ENCODE measurements at places on chromosomes 11 and 22.

DNA sequence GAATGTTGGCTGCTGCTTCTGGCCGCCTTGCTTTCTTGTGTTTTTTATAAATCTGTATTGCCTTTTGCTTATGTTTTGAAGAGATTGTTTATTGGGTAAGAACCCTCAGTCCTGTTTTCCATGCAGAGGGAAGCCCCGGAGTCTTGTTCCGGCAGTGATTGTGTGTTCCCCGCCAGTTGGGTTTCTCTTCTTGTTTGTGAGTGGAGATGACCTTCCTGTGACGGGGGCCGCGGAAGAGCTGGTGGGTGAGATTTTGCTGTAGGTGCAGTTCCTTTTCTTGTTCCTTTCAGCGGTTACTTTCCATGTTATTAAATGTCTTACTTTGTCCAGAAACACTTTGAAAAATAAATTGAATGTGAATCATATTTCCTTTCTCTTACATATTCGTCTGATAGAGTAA, 8.3 kb downstream of the TBC1D22A start:
- DNase-seq: peak; percentile 15

DNA sequence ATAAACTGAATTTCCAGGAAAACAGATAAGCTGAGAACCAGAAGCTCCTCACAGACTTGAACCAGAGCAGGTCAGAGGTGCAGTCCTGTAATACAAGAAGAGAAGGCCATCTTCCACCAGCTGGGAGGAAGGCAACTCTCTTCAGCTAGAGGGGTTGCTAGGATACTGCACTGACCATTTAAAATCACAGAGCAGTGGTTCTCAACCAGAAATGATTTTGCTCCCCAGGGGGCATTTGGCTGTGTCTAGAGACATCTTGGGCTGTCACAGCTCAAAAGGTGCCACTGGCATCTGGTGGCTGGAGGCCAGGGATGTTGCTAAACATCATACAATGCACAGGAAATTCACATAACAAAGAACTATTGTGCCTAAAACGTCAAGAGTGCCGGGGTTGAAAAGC, 17.2 kb downstream of the OPCML start:
- no peak for DNase-seq

DNA sequence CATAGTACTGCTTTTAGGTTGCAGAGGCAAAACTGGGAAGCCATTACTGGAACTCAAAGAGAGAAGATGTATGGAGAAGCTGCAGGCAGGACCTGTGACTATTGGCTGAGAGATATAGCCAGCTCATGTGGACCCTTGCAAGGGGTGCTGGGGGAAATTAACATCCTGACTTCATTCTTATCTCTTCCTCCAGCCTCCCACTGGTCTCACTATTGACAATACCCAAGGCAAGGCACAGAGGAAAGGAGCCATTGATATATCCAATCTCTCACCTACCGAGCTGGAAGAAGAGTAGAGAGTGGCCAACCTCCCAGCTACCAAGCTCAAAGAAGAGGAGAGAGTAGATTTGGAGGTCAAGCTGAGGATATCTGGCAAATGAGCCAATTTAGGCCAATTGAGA, 36.8 kb upstream of the ZBED5 start:
- DNase-seq: no peak

- no peak for DNase-seq
These were observed 89.6 kb upstream of the CRYBB3 start for GRCh38 chr22:25109878-25110595.

GRCh38 chr11:97290464-97291041, 900.7 kb downstream of the JRKL start:
- no peak for DNase-seq

GRCh38 chr11:13207270-13207664, 70.3 kb upstream of the BMAL1 start:
- DNase-seq: no peak

DNA sequence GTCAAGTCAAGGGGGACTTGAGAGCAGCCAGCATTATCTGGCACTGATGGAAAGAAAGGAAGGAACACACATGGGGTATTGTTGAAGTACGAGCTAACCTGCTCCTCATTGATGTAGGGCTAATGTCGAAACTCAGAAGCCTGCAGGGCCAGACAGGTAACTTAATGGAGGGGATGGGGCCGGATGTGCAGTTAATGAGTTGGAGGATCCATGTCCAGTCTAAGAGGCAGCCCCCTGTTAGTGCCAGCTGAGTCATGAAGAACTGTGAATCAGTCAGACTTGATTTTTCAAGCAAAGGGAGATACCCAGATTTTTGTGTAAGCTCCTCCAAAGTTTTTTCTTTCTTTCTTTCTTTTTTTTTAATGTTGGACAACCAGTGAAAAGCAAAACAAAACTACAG, 65.6 kb downstream of the CECR2 start:
- no peak for DNase-seq

DNA sequence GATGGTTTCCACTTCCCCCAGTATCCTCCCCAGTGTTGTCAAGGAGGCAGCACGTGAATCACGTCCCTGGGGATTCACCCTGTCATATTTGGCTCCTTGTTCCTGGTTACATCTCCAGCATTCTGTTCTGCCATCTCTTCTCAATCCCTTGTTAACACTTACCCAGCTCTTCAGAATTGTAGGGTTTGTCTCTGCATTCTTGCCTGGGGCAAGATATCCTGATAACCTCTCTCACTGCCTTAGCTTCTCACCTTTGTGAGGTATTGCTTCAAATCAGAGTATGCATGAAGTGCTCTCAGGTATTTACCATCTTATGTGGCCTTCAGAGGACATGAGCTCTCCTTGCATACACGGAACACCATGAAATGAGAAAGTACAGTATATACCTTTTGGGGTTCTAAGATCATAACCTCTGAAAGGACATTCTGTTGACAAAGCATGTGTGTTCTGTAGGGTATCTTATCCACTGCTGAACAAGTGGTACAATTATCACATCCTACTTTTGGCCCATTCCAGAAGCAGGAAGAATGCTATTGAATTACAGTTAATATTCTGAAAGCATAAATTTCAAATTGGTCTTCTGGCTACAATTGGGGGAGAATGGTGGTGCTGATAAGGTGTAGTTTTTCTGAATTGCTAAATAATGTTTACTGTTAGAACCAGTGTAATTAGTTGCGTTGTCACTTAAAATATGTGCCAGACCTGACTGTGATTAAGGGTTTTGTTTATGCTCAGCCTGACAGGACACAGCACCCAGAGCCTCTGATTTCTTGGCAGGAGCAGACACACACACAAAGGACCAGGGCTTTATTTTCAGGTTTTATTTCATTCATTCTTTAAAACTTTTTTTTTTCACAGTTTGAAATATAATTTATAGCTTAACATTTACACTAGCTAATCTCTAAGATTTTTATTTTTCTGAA, 32.7 kb downstream of the VSTM5 start:
- no peak for DNase-seq

DNA sequence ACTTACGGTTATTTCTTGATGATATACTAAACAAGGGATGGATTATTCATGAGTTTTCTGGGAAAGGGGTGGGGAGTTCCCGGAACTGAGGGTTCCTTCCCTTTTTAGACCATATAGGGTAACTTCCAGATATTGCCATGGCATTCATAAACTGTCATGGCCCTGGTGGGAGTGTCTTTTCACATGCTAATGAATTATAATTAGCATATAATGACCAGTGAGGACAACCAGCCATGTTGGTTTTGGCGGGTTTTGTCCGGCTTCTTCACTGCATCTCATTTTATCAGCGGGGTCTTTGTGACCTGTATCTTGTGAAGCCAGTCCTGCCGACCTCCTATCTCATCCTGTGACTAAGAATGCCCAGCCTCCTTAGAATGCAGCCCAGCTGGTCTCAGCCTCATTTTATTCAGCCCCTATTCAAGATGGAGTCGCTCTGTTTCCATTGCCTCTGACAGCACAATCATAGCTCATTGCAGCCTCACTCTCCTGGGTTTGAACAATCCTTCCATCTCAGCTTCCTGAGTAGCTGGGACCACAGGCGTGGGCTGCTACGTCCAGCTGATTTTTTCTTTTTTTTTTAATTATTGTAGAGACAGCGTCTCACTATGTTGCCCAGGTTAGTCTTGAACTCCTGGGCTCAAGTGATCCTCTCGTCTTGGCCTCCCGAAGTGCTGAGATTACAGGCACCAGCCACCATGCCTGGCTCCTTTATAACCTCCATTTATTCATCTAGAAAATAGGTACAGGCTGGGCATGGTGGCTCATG, 52.6 kb upstream of the EMID1 start:
- no peak for DNase-seq

GRCh38 chr11:99519095-99519494, 498.3 kb downstream of the CNTN5 start:
- DNase-seq: no peak

- no peak for DNase-seq
These were observed 536.9 kb downstream of the TBC1D22A start for GRCh38 chr22:47299211-47299862.

- DNase-seq: no peak
These were observed 24.0 kb upstream of the ATXN10 start for GRCh38 chr22:45647532-45648225.

DNA sequence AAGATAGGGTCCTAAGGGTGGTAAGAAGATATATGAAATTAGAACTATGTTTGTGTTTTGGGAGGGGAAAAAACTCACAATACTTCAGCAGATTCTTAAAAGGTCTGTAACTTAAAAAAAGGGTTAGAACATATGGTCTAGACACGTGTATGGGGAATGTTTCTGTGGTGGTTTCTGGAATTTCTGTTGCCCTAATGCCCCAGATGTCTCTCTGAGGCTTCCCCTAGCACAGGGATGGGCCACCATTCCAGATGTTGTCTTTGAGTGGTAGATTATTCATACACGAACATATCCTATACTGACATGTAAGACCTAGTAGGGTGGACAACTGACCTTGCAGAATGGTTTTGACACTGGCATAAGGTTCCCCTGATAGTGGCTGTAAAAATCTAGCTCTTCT, 26.2 kb downstream of the EHF start:
- DNase-seq: no peak

DNA sequence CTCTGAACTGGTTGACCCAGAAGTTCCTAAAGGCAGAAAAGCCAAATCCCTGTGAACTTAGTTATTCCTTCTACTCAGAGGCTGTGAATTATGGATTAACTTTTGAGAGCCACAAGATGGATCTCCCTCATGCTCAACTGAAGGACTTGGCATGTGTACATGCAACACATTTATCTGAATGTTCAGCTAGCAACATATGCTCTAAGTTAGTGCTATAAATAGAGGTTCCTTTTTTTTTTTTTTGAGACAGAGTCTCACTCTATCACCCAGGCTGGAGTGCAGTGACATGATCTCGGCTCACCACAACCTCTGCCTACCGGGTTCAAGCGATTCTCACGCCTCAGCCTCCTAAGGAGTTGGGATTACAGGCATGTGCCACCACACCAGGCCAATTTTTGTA, 40.1 kb downstream of the EIF4ENIF1 start:
- DNase-seq: no peak

DNA sequence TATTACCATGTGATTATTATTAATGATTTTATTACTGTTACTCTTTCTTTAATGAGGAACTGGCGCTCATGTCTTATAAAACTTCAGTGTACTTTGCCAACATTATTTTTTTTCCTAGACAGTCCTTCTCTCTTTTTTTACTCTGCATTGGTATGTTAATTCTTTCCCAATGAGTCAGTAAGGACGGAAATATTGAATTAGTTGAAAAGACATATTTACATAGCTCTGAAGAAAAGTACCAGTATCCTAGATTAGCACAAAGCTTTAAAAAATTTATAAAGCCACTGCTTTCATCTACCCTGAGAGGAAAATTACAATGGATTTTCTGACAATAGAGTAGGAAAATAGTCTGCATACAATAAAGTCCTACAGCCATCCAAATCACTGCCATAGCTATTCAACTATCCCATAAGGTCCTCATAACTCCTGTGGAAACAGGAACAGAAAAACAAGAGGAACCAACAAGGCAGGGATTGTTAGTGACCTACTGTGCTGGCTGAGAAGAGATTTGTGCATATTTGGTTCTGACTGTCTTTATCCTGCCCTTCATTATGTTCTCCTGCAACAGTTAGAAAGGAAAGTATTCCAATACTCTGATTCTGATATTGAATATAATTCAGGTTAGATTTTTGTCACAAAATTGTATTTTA, 314.4 kb downstream of the AASDHPPT start:
- DNase-seq: no peak

- no peak for DNase-seq
These were observed 259.2 kb upstream of the CTSC start for GRCh38 chr11:88596786-88597185.

DNA sequence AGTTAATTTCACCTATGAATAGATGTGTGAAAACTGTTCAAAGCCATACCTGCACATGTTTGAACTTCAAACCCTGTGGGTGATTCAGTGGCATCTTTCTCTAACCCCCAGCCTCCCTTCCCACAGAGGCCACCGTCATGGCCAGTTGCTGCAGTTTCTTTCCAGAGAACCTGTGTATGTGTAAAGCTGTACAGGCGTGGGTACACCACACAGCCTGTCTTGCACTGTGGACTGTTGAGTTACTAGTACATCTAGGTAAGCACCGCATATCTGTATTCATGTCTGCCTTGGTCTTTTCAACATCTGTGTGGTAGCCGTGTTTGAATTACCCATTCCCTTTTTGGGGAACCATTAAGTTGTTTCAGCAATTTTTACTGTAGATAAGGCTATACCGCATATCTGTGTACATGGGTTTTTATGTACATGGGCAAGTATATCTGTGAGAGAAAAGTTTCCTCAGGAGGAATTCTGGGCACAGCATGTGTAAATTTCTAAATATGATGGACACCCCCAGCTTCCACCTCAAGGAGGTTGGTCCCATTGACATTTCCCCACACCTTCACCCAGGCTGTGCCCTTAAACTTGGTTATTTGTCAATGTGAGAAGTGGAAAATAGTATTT, 13.9 kb downstream of the NEAT1 start:
- DNase-seq: no peak

DNA sequence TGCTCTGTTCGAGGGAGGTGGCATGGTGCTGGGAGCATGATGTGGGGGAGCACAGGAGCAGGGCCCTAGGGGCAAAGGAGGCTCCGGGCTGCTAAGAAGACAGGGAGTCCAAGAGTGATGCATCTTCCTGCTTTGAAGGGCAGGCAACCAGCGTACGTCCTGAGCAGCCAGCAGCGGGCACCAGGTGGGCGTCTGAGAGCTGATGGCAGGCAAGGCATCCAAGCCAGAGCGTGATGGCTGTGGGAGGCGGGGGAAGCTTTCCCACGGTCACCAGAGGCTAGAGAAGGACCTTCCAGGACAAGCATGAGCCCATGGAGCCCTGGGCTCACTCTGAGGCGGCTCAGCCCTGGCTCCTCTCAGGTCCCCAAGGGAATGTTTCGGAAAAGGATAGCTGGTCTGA, 32.2 kb downstream of the BRD1 start:
- no peak for DNase-seq

GRCh38 chr11:103380031-103380430, 270.8 kb downstream of the DYNC2H1 start:
- DNase-seq: no peak

GRCh38 chr11:69394869-69395246, 86.6 kb upstream of the LINC01488 start:
- DNase-seq: no peak
